Endothelial cell (in vitro differentiated cells): ENCODE measurements at places on chromosomes 6 and 20. TPM values are rescaled to one million over a fixed set of nuclear protein-coding genes. Genes with fewer than 3 reads are reported as not detected.

DNA sequence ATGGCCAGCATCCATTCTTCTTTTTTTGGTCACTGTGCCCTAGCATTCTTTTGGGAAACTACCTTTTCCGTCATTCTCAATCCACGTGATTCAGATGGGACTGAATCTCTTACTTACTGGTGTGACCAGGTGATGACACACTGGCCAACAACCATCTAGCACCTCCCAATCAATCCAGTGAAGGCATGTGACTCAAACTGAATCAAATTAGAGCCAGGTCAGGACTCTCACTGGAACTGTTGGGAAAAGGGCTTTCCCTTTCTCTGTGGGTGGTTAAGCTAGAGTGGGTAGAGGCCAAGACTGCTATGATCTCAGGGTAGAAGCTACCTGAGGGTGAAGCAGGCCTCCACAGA is 36.2 kb upstream of the ZMYND8 start:
- DNase-seq = no peak

GRCh38 chr6:17886891-17887290 is 100.5 kb downstream of the KIF13A start:
- DNase-seq = no peak

DNA sequence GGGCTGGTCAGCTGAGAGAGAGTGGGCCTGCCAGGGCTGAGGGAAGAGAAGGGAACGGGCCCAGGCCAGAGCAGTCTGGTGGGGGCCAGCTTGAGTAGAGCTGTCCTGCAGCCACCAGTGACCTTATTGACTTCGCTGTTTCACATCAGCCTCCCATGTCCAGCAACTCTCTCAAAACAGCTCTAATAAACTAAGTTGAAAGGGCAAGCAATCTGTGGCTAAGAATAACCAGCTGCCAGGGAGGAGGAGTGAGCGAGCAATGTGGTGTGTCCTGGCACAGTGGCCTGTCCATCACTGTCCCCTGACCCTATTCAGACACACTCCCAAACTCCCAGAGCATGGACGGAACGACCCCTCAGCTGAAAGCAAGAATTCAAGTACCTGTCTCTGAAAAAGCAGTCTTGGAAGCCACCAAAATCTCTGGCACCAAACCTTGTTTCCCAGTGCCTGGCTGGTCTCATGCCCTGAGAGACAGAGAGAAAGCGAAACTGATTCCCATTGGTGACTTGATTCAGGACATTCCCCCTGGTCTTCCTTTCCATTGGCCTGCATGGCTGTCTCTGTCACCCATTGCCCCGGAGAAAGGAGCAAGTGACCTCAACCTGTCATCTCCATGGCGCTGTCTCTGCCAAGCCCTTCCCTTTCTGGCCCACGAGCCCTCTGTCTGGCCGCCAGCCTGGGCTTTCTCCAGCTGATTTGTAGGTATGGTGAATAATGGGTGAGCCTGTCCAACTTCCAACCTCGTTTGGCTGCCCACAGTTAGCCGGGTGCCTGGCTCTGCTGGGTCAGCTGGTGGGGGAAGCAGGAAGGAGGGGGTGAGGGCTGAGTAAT is at the start of gene DDO:
DDO (minus strand) TSS at position 490 of the 831 bp plus-strand sequence. CDS start 2,113 bp downstream, outside the sequence.
- no peak for DNase-seq

- DNase-seq = no peak
Observed at GRCh38 chr6:4459996-4460395, 316.2 kb upstream of the CDYL start.

- DNase-seq = no peak
Observed at GRCh38 chr6:2157441-2158127, 87.8 kb downstream of the GMDS start.

The SMLR1 gene
- not detected for total RNA-seq
